ENCODE measurements at places on chromosomes 11 and 22.
A peak's percentile ranks its signal among the peaks of the same experiment; 100 is the strongest.

GRCh38 chr11:7714786-7715185 lies 8.5 kb upstream of the OVCH2 start:
- DNase-seq: no peak

DNA sequence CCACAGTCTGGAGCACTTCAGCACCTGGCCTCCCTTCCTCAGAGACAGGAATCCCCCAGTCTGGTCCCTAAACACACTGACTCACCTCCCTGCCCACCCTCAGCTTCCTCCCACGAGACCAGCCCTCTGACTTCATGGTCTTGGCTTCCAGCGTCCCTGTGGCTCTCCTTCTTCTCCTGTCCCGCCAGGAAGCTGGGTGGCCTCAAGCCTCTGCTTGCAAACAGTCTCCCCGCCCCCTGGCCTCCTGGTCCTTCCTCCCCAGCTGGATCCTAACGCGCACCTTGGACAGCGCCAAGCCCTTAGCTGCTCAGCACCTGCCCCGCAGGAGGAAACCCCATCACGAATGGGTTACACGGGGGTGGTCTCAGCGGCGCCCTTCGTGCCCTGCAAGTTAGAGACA lies 4.5 kb downstream of the NCF4 start:
- no peak for DNase-seq

DNA sequence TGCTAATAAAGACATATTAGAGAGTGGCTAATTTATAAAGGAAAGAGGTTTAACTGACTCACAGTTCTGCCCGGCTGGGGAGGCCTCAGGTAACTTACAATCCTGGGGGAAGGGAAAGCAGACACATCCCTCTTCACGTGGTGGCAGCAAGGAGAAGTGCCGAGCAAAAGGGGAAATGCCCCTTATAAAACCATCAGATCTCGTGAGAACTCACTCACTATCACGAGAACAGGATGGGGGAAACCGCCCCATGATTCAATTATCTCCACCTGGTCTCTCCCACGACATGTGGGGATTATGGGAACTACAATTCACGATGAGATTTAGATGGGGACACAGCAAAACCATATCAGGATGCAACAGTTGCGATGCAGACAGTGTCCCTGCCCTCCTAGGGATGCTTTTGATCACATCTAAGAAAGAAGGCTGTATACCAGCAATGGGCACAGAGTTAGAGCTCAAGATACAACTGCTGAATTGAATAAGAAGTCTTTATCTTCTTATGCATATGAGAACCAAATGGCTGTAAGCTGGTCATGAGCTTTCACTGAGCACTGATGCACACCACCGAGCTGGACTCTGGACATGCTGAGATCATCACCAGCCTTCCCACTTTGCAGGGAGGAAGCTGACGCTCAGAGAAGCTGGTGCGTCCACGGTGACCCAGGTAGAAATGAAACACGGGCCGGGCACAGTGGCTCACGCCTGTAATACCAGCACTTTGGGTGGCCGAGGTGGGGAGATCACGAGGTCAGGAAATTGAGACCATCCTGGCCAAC lies 255.2 kb downstream of the MN1 start:
- no peak for DNase-seq

GRCh38 chr22:33116841-33117547 lies 58.8 kb upstream of the SYN3 start:
- DNase-seq: no peak

- no peak for DNase-seq
Observed at GRCh38 chr22:46977656-46978343, 215.3 kb downstream of the TBC1D22A start.

DNA sequence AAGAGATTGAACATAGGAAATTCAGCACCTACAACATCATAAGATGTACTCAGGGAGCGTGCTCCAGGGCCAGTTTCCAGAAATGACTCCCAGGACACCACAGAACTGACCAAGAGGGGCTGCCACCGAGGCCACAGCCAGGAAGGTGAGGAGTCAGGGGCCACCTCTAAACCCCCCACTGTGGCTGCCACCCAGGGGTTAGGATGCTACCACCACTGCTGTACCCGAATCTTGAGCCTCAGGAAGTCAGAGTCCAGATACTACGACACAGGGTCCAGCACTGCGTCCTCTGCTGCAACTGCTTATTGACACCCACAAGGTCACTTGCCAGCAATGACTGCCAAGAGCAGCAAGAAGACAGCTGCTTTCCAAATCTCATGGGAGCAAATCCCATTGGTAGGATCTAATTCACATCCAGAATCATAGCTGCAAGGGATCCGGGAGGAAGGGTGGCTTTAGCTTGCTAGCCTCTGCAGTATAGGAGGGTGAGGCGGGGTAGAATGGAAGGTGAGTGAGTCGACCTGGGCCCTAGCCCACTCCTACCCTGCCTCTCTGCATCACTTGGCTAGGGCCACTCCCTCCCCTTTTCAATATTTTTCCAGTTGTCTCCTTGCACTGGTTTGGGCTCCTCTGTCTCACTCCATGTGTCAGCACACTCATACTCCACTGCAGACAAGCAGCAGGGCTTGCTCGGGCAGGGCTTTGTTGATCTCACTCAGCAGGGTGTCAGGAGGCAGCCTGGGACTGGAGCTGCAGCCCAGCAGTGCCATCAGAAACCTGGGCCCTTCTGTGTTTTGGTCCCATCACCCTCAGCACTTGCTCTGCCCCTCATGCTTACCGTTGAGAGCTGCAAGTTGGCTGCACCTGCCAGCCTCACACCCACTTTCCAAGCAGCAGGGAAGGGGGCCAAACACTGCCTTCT lies 18.1 kb upstream of the CYTH4 start:
- DNase-seq: peak; percentile 32

DNA sequence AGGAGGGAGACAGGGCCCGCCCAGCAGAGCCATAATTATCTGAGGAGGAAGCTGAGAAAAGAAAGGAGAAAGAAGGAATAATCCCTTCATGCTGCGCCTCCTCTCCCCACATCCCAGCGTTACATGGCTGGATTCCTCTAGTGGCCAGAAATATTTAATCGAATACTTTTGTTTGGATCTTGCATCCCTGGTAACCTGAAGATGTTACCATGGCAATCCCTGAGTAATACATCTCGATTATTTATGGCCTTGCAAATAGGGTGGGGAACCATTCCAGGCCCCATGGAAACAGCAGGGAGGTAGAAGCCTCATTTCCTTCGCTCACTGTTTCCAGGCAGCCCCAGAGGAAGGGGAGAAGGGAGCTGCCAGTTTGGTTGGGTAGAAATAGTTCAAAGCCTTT lies 357.7 kb downstream of the BUD13 start:
- no peak for DNase-seq

Measured in NCI-H2171 treated with DMSO at 0.1 percent for 48 hours (cell line).